HepG2 (cell line): ENCODE measurements at places on chromosomes 7 and 10. TPM values are rescaled to one million over a fixed set of nuclear protein-coding genes. Genes with fewer than 3 reads are reported as not detected.

The ASB4 gene
- 2.6 and 4.0 TPM in 2 replicates for polyA plus RNA-seq

The ANXA8 gene
- not detected in 2 replicates for polyA plus RNA-seq

The MYOZ1 gene
- polyA plus RNA-seq = not detected in 2 replicates

The CUL2 gene
- 7.1 and 9.6 TPM in 2 replicates for polyA plus RNA-seq

The CCM2 gene
- 13.7 and 20.8 TPM in 2 replicates for polyA plus RNA-seq

The TNS3 gene
- 52.9 and 55.1 TPM in 2 replicates for polyA plus RNA-seq

The FRA10AC1 gene
- polyA plus RNA-seq = 6.4 and 7.4 TPM in 2 replicates

The AGR2 gene
- polyA plus RNA-seq = 1.7 and 2.2 TPM in 2 replicates

The WEE2 gene
- polyA plus RNA-seq = not detected in 2 replicates

The AMZ1 gene
- 0.03 TPM in 1 of 2 replicates, not detected in the other for polyA plus RNA-seq

The ACSM6 gene
- polyA plus RNA-seq = not detected in 2 replicates

The PPP1R17 gene
- not detected in 2 replicates for polyA plus RNA-seq

The CFAP58 gene
- polyA plus RNA-seq = 0.03 TPM in 2 replicates

The UCN3 gene
- not detected in 2 replicates for polyA plus RNA-seq
